ENCODE measurements at places on chromosomes 2 and 18. TPM values are rescaled to one million over a fixed set of nuclear protein-coding genes. Genes with fewer than 3 reads are reported as not detected.

- DNase-seq: no peak
These were observed 73.5 kb downstream of the LIMS1 start for GRCh38 chr2:108607706-108608301.

DNA sequence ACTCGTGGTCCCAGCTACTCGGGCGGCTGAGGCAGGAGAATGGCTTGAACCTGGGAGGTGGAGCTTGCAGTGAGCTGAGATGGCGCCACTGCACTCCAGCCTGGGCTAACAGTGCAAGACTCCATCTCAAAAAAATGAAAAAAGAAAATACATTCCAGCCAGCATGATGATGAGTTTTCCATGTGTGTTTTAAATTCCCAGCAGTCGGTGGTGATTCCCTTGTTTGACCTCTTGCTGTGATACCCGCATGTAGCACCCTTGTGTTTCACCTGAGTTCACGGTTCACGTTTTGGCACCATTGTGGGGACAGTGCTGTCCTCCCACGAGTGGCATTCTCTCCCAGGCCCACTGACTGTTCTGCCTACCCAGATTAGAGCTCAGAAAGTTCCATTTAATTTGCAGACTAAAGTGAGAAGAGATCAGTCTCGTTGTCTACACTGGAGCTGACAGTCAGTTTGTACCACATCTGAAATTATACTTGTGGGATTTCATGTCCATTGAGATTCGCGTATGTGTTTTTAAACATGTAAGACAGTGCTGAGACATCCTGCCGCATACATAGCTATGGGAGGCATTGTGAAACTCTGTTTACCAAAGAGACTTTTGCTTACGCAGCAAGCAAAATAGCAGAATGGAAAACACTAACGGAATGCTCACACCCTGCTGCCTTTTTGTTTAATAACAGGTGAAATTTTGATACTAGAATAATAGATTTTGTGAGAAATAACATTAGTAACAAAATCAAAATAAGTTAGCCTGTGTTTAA, 157.1 kb downstream of the GBX2 start:
- no peak for DNase-seq

Gene ZAP70
- 9.3 TPM for total RNA-seq

Gene LOXHD1
- 1.2 TPM for total RNA-seq

Gene EVA1A
- 72.1 TPM for total RNA-seq

Gene SATB2
- 3.3 TPM for total RNA-seq

Gene ITGA4
- total RNA-seq: 13.9 TPM

All from upper lobe of left lung (tissue), 6 donors.